ENCODE measurements at places on chromosomes 2 and 18. TPM values are rescaled to one million over a fixed set of nuclear protein-coding genes. Genes with fewer than 3 reads are reported as not detected.

PLCL1 gene
- 0.09 TPM for total RNA-seq

DNA sequence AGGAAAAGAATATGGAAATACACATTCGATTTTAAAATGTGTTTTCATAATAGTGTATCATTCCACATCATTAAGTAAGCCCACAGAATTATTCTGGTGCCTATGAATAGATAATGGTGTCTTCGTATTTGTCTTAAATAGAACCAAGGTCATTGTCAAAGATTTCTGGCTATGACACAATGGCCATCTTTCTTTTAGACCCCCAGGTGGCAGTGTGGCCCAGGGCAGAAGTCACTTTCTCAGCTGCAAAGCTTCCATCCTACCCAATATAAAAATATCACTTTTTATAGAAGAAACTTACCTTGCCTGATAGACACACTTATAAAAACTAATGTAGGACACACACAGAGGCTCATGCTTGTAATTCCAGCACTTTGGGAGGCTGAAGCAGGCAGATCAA is 57.5 kb downstream of the ZRANB3 start:
- H3K36me3 ChIP-seq = no peaks in the 10 kb centered on the region
- no peaks in the 10 kb centered on the region for H3K27me3 ChIP-seq
- no peaks in the 10 kb centered on the region for H3K4me1 ChIP-seq
- no peak overlapping the region for H3K27ac ChIP-seq
- no peak for DNase-seq

CPO gene
- not detected for total RNA-seq

DNA sequence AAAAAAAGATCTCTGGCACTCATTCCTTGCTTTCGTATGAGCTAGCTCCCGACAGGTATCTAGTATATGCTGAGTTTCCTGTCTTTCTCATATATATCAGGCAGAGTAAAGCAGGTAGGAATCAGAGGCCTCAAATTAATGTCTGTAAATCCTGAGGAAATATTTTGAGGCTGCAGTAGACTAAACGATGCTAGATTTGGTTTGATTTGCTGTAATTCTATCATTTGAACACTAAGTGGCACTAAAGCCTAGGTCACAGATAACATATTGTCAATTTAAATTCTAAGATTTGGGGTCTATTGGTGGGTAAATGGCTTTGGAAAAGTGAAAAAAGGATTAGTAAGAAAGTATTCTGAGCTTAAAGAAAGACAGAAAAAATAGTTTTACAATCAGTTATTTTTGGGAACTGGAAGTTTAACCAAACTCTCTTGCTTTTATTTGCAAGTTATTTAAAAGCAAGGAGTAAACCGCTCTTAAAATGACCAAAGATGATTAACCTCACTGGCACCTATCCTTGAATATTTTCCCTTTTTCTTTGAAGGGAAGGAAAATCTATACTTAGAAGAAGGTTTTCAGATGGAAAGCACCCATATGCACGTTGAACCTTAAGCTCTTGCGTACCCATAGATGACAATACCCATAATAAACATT is 37.6 kb upstream of the SLC4A10 start:
- no peaks in the 10 kb centered on the region for H3K4me1 ChIP-seq
- peak; percentile 16 for DNase-seq
- H3K4me3 ChIP-seq = no peak overlapping the region
- H3K36me3 ChIP-seq = no peaks in the 10 kb centered on the region
- no peak overlapping the region for H3K27ac ChIP-seq
- H3K27me3 ChIP-seq = no peaks in the 10 kb centered on the region

DNA sequence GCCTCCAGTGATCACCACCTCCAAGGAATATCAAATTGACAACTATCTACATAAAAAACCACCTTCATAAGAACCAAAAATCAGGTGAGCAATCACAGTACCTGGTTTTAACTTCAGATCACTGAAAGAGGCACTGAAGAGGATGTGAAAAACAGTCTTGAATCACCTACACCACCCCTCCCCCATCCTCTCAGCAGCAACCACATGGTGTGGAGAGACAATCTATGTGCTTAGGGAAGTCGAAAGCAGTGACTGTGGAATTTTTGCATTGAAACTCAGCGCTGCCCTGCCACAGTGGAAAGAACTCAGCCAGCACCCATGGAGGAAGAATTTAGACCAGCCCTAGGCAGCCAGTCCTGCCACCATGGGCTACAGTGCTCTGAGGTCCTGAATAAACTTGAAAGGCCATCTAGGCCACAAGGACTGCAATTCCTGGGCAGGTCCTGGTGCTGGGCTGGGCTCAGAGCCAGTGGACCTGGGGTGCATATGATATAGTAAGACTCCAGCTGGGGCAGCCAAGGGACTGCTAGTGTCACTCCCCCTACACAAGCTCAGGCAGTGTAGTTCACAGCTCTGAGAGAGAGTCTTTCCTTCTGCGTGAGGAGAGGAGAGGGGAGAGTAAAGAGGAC is 75.6 kb downstream of the ATL2 start:
- no peak overlapping the region for H3K4me3 ChIP-seq
- H3K4me1 ChIP-seq = peaks cover 14% of the 10 kb centered on the region
- no peak for DNase-seq
- no peak overlapping the region for H3K27ac ChIP-seq
- no peaks in the 10 kb centered on the region for H3K27me3 ChIP-seq

IL1R2 gene
- total RNA-seq = not detected

GRCh38 chr2:32877587-32878510 is 68.9 kb upstream of the LTBP1 start:
- H3K27me3 ChIP-seq = no peaks in the 10 kb centered on the region
- no peak for DNase-seq
- H3K36me3 ChIP-seq = no peaks in the 10 kb centered on the region
- H3K4me3 ChIP-seq = no peak overlapping the region

GRCh38 chr2:140597836-140598235 is 1533.0 kb downstream of the LRP1B start:
- no peak for DNase-seq
- no peaks in the 10 kb centered on the region for H3K4me1 ChIP-seq
- no peaks in the 10 kb centered on the region for H3K27me3 ChIP-seq
- no peak overlapping the region for H3K27ac ChIP-seq
- no peak overlapping the region for H3K4me3 ChIP-seq

GRCh38 chr2:150476809-150477302 is 10.6 kb downstream of the RND3 start:
- H3K27ac ChIP-seq = peak overlapping the region; percentile 99
- DNase-seq = no peak
- H3K27me3 ChIP-seq = peaks cover 62% of the 10 kb centered on the region
- H3K4me3 ChIP-seq = peak overlapping the region; percentile 98
- H3K4me1 ChIP-seq = peaks cover 100% of the 10 kb centered on the region
